Amniotic epithelial cell (primary cell): ENCODE measurements at places on chromosomes 16 and 17.

- no peak for DNase-seq
Measured at GRCh38 chr16:56475201-56475600, 23.8 kb downstream of the OGFOD1 start.

- no peak for DNase-seq
Measured at GRCh38 chr16:68319185-68319908, 8.5 kb downstream of the PRMT7 start.

DNA sequence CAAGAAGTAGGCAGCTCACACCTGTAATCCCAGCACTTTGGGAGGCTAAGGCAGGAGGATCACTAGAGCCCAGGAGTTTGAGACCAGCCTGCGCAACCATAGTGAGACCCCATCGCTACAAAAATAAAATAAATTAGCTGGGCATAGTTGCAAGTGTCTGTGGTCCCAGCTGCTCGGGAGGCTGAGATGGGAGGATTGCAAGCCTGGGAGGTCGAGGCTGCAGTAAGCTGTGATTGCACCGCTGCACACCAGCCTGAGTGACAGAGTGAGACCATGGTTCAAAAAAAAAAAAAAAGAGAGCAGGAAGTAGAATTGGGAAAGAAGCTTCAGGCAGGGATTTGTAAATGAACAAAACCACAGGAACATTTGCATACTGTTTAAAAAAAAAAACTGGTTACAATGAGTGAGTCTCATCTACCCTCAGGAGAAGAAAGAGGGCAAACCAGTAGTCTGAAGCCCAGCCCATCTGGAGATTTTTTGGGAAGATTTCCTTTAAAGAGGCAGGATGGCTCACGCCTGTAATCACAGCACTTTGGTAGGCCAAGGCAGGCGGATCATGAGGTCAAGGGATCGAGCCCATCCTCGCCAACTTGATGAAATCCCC lies 7.9 kb downstream of the MPV17L start:
- peak; percentile 44 for DNase-seq

DNA sequence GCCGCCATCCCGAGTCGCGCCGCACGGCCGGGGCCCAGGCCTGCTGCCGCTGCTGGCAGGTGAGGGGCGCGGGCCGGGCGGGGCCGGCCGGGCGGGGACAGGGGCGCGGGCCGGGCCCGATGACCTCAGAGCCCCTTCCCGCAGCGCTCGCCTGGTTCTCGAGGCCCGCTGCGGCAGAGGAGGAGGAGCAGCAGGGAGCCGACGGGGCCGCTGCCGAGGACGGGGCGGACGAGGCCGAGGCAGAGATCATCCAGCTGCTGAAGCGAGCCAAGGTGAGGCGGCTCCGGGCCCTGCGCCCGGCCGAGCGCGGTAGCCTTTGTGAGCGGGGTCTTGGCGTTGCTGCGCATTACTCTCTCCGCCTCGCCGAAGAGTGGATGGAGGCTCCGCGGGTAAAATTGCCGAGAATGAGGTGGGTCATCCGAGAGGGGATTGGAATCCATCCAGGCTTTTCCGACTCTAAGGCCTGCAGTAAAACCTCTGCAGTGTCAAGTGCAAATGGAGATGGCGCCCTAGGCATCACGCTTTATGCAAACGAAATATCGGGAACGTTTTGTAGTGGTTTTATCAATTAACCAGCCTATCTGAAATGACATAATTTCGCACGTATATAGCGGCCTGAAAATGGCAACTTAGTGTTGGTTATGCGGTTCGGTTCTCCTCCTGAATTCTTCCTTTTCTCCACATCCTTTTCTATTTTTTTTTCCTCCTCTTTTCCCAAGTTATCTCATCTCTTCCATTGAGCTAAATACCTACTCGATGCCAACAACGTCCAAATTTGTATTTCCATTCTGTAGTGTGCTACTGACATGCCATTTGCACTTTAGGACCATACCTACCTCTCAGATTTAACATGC lies 577 bp downstream of the TTC19 start:
- peak; percentile 25 for DNase-seq

GRCh38 chr16:50284131-50284911 lies 18.0 kb downstream of the ADCY7 start:
- no peak for DNase-seq

DNA sequence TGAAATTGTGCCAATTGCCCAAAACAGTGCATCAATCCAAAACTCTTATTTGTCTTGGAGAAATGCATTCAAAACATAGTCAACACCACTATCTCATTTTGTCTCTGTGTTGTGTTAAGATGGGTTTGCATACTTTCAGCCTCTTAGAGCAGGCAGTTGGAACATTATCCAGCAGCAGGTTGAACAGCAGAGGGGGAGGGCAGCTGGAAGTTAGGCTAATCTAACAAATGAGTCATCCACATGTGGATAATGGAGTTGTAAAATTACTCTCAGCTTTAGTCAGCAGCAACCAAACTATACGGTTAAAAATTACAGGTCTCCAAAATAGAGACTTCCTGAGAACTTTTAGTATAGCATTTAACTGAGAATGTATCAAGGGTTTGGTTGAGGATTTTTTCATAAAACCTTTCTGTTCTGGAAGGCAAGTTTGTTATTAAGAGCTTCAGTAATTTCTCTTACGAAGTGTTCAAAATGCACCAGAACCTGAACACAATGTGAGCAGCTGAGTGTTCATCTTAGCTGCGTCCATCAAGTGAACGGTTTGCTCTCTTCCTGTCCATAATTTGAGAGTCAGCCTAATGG lies 46.3 kb downstream of the PRKCA start:
- peak; percentile 95 for DNase-seq

DNA sequence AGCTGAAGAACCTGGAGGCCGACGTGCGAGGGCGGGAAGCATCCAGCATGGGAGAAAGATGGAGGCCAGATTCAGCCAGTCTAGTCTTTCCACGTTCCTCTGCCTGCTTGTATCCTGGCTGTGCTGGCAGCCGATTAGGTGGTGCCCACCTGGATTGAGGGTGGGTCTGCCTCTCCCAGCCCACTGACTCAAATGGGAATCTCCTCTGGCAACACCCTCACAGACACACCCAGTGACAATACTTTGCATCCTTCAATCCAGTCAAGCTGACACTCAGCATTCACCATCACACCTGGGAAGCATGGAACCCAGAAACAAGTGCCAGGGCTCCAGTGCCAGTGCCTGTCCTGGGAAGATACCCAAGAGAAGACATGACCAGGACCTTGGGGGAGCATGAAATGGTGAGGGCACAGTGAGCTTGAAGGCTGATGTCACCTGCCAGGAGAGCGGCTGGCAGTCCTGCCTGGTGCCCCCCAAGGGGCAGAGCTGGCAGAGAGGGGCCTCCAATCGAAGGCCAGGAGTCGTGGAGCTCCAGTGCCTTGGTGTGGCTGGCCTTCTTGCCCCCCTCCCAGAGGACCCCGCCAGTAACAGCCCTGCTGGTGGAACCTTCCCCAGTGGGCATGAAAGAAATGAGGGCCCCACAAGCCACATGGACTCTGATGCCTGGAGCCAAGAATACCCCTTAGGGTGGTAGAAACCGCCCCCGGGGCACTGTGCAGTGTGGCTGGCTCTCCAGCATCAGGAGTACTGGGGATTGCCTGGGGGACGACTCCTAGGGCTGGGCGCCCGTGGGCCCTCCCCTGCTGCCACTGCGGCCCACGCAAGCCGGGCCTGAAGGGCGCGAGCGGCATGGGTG lies 643 bp upstream of the NPB start:
- DNase-seq, result no peak

DNA sequence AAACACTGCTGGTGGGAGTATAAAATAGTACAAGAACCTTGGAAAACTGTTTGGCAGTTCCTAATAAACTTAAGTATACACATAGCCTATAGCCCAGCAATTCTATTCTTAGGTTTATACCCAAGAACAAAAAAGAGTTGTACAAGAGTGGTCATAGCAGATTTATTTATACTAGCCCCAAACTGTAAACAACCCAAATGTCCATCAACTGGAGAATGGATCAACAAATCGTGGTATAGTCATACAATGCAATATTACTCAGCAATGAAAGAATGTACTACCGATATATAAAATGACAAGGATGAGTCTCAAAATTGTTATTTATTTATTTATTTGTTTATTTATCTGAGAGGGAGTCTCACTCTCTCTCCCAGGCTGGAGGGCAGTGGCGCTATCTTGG lies 23.1 kb downstream of the GNGT2 start:
- no peak for DNase-seq

- no peak for DNase-seq
Measured at GRCh38 chr16:9090101-9090959, 1.1 kb upstream of the HAPSTR1 start.

- peak; percentile 72 for DNase-seq
Measured at GRCh38 chr17:48492401-48493298, 38.2 kb downstream of the HOXB1 start.

DNA sequence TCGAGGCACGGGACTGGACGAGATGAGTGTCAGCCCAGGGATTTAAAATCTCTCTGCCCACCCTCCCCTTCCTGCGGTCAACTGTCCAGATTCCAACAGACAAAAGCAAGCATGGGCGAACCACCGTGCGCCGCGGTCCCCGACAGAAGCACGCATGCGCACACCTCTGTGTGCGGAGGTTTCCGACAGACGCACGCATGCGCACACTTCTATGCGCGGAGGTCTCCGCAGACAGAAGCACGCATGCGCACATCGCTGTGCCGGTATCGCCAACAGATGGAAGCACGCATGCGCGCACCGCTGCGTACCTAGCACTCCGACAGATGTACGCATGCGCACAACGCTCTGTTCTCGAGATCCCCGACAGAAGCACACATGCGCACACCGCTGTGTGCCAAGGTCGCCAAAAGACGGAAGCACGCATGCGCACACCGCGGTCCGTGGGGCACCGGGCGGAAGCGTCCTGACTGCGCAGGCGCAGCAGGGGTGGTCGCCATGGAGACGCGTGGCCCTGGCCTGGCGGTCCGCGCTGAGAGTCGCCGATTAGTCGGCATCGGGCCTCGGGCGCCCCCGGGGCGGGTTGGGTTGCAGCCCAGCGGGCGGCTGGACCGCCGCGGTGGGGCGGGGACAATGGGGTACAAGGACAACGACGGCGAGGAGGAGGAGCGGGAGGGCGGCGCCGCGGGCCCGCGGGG lies 57.4 kb upstream of the RPH3AL start:
- peak; percentile 93 for DNase-seq

- DNase-seq, result peak; percentile 52
Measured at GRCh38 chr17:63082273-63082861, 116.3 kb downstream of the TANC2 start.
